Caki2 (cell line): ENCODE measurements at places on chromosomes 5 and 9. TPM values are rescaled to one million over a fixed set of nuclear protein-coding genes. Genes with fewer than 3 reads are reported as not detected.

Gene NRARP
- 0.17 and 2.0 TPM in 2 replicates for total RNA-seq

Gene FOXD4L5
- not detected in 2 replicates for total RNA-seq

Gene MYOT
- not detected in 2 replicates for total RNA-seq

Gene GABRG2
- total RNA-seq: not detected in 2 replicates

Gene APBA1
- 0.55 and 6.5 TPM in 2 replicates for total RNA-seq

Gene STXBP1
- total RNA-seq: 1.2 and 1.9 TPM in 2 replicates

Gene OTULINL
- total RNA-seq: 2.1 and 2.5 TPM in 2 replicates

Gene IL13
- total RNA-seq: not detected in 2 replicates

Gene NUTM2F
- total RNA-seq: not detected in 2 replicates

Gene CCDC69
- total RNA-seq: not detected in 2 replicates

Gene PCDHB13
- total RNA-seq: 0.44 and 0.93 TPM in 2 replicates

Gene IL33
- total RNA-seq: not detected in 2 replicates

Gene MCCC2
- total RNA-seq: 35.1 and 46.4 TPM in 2 replicates

Gene CDO1
- total RNA-seq: not detected in 2 replicates

Gene SLC6A19
- not detected in 2 replicates for total RNA-seq

Gene FBLL1
- not detected in 2 replicates for total RNA-seq

Gene PCDHGB4
- total RNA-seq: not detected in 2 replicates

Gene GABRA1
- not detected in 2 replicates for total RNA-seq

Gene MLANA
- not detected in 2 replicates for total RNA-seq

Gene CDK9
- total RNA-seq: 38.3 and 51.9 TPM in 2 replicates

Gene FREM1
- total RNA-seq: not detected in 2 replicates

Gene SLC36A2
- not detected in 2 replicates for total RNA-seq

Gene THOC3
- total RNA-seq: 21.4 and 40.4 TPM in 2 replicates

Gene SNAPC3
- 10.4 and 26.7 TPM in 2 replicates for total RNA-seq

Gene NIPAL4
- total RNA-seq: not detected in 2 replicates

Gene IFNA21
- total RNA-seq: not detected in 2 replicates

Gene GBA2
- 17.7 and 24.7 TPM in 2 replicates for total RNA-seq

Gene ADAMTS12
- not detected in 2 replicates for total RNA-seq

Gene GNAQ
- total RNA-seq: 12.4 and 37.2 TPM in 2 replicates

Gene PCDHB6
- total RNA-seq: not detected in 2 replicates

Gene TRIM36
- total RNA-seq: 0.46 and 1.0 TPM in 2 replicates

Gene RGS3
- 52.7 and 74.5 TPM in 2 replicates for total RNA-seq

Gene TNFSF15
- total RNA-seq: 0.07 and 0.98 TPM in 2 replicates

Gene LCN10
- not detected in 2 replicates for total RNA-seq

Gene SLC25A48
- total RNA-seq: not detected in 2 replicates

Gene FOXD1
- 12.1 and 17.0 TPM in 2 replicates for total RNA-seq

Gene SLIT3
- total RNA-seq: 12.5 and 21.9 TPM in 2 replicates

Gene GADD45G
- 4.6 and 4.8 TPM in 2 replicates for total RNA-seq

Gene NTRK2
- total RNA-seq: 0.54 TPM in 1 of 2 replicates, not detected in the other

Gene SPATA31C1
- not detected in 2 replicates for total RNA-seq

Gene MEIKIN
- total RNA-seq: not detected in 2 replicates

Gene MARCOL
- total RNA-seq: not detected in 2 replicates

Gene DMGDH
- total RNA-seq: 6.7 and 9.6 TPM in 2 replicates

Gene CNTNAP3
- 25.0 and 32.3 TPM in 2 replicates for total RNA-seq

Gene BTF3
- 219 and 224 TPM in 2 replicates for total RNA-seq

Gene AGPAT2
- total RNA-seq: 92.9 and 94.5 TPM in 2 replicates

Gene KDM4C
- 2.4 and 9.2 TPM in 2 replicates for total RNA-seq

Gene SLC34A1
- 0.64 and 1.5 TPM in 2 replicates for total RNA-seq

Gene OCLN
- total RNA-seq: 1.3 TPM in 1 of 2 replicates, not detected in the other

Gene PPP3R2
- not detected in 2 replicates for total RNA-seq

Gene ZCCHC10
- total RNA-seq: 7.8 and 15.6 TPM in 2 replicates

Gene TAF11L9
- not detected in 2 replicates for total RNA-seq

Gene WDR38
- not detected in 2 replicates for total RNA-seq

Gene OBP2B
- total RNA-seq: not detected in 2 replicates

Gene RANBP6
- 4.6 and 5.6 TPM in 2 replicates for total RNA-seq

Gene PTGS1
- 2.6 and 7.6 TPM in 2 replicates for total RNA-seq
